ENCODE measurements at places on chromosomes 12 and 14.

DNA sequence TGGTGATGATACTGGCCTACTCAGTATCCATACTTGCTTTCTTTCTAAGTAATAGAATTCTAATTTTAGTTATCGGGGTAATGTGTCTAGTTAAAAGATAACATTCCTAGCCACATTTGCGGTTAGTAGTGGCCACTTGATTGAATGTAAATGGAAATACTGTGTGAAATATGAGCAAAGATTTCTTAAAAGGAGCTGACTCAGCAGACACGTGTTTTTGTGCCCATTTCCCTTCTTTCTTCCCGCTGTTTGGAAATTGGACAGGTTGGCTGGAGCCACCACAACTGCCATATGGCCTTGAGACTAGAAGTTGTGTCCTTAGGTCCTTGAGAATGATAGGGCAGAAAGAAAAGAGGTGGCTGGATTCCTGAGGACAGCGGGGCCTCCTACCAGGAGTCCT, 19.8 kb upstream of the DCD start:
- no peak for DNase-seq

DNA sequence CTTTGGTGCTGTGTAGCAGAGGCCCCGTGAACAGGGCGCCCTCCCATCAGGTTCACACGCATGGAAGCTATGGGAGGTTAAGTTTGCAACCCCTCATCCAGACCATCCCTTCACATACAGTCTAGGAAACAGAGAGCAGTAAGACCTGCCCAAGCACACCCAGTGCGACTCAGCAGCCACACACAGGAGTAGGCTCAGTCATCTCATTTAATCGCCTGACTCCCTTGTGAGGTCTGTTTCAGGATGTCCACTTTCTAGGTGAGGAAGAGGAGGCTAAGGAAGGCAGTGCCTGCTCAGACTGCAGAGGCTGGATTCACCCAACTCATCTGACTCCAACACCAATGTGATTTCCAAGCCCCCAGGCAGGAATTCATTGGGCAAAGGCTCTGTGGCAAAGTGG, 11.9 kb downstream of the BDKRB1 start:
- DNase-seq = no peak

DNA sequence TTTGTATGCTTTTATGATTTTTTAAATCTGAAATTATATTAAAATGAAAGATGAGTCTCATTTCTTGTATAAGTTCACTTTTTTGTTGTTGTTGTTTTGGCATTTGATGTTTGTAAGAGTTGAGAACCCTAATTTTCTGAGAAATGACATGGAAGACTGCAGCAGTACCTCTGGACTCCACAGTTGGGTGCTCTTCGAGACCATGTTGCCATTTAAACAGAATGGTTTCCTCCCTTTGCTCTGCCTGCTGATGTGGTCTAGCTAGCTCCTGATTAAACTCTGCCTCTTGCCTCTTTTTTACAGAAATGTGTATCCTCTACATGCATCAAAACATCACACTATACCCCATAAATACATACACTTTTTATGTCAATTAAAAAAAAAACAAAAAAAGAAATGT, 5.8 kb upstream of the LTA4H start:
- no peak for DNase-seq

DNA sequence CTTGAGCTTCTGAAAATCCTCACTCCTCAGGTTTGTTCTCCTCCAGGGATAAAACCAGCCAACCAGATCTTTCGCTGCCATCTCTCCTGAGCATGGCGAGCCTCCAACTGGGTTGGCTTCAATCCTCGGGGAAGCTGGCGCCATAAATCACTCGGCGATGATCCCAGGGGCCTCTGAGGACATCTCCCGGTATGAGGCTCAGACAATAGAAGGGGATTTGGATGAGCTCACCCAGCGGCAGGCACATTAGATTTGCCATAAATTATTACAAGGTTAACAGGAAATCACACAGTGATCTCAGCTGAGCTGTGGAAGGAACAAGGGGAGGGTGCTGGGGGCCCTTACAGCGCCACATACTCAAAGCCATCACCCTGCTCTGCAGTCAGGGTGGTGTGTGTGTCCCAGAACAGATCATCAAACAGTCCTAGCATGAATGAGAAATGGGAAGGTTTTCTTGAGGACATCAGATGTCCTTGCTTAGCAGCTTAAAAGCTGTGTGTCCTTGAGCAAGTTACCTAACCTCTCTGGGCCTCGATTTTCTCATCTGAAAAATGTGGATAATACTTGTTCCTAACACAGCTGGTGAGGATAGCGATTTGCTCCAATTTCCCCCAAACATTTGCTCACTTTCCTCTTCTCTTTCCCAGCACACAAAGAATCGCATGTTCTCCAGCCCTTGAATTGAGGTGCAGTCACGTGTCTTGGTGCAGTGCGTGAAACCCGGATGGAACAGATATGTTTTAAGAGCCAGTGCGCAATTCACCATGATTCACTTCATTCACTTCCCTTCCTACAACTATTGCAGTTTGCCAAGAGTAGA, 142.8 kb downstream of the SCARB1 start:
- DNase-seq = no peak

DNA sequence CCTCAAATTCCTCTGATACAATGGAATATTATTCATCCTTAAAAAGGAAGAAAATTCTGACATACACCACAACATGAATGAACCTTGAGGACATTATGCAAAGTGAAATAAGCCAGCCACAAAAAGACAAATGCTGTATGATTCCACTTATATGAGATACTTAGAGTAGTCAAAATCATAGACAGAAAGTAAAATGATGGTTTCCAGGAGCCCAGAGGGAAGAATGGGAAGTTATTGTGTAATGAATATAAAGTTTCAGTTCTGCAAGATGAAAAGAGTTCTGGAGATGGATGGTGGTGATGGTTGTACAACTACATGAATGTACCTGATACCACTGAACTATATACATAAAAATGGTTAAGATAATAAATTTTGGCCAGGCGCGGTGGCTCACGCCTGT, 18.3 kb downstream of the VWF start:
- DNase-seq = no peak

DNA sequence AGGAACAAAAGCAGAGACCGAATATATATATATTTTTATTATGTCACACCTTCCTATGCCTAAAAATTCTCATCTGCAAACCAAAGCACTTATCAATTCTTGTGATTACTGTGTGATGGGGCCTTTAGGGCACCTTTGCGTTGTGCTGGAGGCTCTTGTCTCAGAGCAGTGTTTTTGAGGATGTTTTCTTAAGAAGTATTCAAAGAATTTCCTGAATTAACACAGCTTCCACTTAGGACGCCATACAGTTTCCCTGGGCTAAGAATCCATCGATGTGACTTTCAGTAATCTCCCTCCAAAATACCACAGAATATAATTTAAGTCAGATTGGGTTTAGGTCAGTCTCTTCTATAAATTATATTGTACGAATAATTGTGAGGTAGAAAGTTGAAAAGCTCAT, 22.0 kb upstream of the HIF1A start:
- DNase-seq = no peak

DNA sequence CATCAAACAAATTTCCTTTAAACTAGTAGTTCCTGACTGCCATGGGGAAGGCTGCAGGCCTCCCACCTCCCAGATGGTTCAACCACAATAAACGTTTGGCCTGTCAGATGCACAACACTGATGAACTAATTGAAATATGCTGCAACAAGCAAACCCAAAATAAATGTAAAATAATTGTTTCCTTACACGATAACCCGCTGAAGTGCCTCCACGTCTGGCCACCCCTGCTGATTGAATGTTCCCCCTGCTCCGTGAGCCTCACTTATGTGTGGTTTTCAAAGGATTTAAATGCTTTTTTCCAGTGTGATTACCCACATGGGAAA, 8.4 kb downstream of the PITPNM2 start:
- DNase-seq = no peak

DNA sequence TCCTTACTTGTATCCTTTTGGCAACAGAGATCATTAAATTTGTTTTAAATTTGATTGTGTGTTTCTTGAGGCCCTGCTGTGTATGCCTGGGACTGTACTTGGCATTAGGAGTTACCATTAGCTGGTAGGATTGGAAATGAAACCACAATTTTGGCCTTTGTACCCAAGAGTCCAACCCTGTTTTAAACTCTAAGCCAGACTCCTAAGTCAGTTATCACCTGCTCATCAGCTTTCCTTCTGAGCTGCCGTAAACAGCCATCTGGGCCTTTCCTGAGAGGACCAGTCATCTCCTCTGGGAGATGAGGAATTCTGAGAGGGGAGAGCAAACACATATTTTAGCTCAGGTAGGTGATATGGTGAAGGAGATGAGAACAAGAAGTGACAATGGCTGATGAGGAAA, 74.3 kb upstream of the SRSF5 start:
- DNase-seq = no peak

GRCh38 chr14:37197421-37198272, at the start of gene MIPOL1:
Gene MIPOL1 (plus strand): TSS chr14:37197937. CDS start chr14:37247889, 49,952 bp downstream.
- DNase-seq = peak; percentile 76

DNA sequence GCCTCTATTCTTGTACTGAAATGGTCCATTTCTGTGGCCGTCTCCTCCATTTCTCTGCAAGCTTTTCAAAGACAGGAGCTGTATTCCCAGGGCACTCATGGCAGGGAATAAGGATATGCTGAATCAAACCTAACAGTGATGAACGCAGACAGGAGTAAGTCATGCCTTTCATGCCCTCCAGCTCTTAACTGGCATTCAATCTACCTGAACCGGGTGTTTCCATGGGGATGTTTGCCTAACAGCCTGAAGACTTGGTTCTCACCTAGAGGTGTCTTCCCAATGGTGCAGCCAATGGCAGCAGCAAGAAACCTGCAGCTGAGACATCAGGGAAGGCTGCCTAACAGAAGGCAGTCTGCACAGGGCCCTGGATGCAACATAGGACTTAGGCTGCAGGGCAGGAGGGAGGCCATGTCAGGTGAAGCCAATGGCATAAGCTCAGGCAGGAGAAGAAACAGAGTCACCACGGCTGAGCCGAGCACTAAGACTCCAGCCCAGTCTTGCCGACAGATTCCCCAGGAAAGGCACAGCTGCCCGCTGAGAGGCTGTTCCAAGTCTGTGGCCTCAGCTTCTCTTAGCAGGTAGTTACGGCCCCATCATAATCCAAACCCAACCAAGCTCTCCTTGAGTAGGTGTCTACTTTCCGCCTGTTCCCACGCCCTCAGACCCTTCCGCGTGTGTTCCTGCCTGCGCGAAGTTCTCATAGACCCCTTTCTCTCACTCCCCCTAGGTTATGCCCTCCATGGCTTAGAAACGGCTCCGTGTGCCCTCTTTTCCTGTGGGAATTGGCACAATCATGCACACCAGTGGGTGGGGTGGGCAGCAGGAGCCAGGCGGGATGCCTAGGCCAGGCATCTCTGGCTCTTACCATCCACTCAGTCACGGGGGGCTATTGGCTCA, 44.1 kb downstream of the VWF start:
- no peak for DNase-seq

- no peak for DNase-seq
Observed at GRCh38 chr12:107551434-107551833, 134.2 kb upstream of the PWP1 start.

GRCh38 chr14:102568115-102568614, 24.3 kb upstream of the RCOR1 start:
- peak; percentile 34 for DNase-seq

GRCh38 chr12:99153293-99153692, 494.3 kb upstream of the GARIN6 start:
- DNase-seq = no peak

- peak; percentile 19 for DNase-seq
Observed at GRCh38 chr14:102593061-102593824, 794 bp downstream of the RCOR1 start.

GRCh38 chr12:121128908-121129810, 3.5 kb upstream of the P2RX7 start:
- DNase-seq = peak; percentile 98

- DNase-seq = no peak
Observed at GRCh38 chr12:91173124-91173523, 9.5 kb downstream of the DCN start.

- DNase-seq = no peak
Observed at GRCh38 chr12:49885118-49885517, 18.6 kb downstream of the FAIM2 start.

GRCh38 chr14:100223332-100224201, 15.4 kb upstream of the YY1 start:
- no peak for DNase-seq

GRCh38 chr12:124881123-124881522, 17.5 kb upstream of the SCARB1 start:
- DNase-seq = no peak

- DNase-seq = no peak
Observed at GRCh38 chr12:49187184-49187583, 1.7 kb downstream of the TUBA1A start.

GRCh38 chr14:33040372-33041140, 101.9 kb downstream of the NPAS3 start:
- DNase-seq = no peak

GRCh38 chr12:47758834-47759690, at the start of gene RAPGEF3:
Gene RAPGEF3 (minus strand): TSS chr12:47758880. CDS start chr12:47758556, 324 bp downstream.
- DNase-seq = peak; percentile 87

DNA sequence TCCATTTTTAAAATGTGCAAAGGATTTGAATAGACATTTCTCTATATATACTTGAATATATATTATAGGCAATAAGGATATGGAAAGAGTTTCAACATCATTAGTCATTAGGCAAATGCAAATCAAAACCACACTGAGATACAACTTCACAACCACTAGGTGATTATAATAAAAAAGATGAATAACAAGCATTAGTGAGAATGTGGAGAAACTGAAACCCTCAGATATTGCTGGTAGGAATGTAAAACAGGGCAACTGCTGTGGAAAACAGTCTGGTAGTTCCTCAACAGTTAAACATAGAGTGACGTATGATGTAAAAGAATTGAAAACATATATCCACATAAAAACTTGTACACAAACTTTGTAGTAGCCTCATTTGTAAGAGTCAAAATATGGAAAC, 11.7 kb upstream of the BATF start:
- no peak for DNase-seq

- peak; percentile 99 for DNase-seq
Observed at GRCh38 chr12:53441040-53441833, at the start of gene PRR13. Gene PRR13 (plus strand): TSS chr12:53441734. CDS start chr12:53442715, 981 bp downstream.

DNA sequence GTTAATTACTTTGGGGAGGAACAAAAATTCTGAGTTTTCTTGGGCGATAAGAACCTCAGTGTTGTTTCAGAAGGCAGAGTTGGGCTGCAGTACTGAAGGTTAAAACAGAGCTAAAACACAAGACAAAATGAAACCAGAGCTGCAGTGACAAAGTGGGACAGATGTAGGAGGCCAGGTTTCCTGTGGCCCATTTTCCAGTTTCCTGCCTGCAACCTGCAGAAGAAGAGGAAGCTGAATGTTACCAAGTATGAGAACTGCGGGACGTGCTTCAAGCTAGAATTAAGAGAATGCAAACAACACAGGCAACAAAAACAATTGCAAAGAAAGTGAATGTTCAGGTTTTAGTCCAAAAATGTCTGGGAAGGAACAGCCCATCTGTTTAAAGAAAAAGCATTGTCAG, 17.8 kb downstream of the ELK3 start:
- peak; percentile 90 for DNase-seq

- DNase-seq = no peak
Observed at GRCh38 chr14:97578982-97579548, 781.9 kb downstream of the VRK1 start.

DNA sequence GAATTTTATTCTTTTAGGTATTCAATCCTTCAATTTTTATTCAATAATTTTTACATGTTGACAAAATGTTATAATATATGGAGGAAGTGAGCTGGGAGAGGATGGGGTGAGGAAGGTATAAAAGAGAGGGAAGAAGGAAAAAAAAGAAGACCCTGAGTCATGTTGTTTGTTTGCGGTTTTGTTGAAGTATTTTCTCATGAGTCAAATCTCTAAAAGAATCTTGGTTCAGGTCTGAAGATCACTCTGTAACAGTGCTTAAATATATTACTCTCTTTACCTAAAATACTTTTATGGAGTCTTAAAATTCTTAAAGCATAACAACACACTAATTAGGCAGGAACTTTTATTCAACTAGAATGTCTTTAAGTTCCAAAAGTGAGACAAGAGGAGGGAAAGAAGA, 489.6 kb upstream of the GARIN6 start:
- no peak for DNase-seq

- no peak for DNase-seq
Observed at GRCh38 chr12:121144416-121144914, 11.8 kb downstream of the P2RX7 start.
